ENCODE measurements at places on chromosomes 6 and 20.
A peak's percentile ranks its signal among the peaks of the same experiment; 100 is the strongest.

DNA sequence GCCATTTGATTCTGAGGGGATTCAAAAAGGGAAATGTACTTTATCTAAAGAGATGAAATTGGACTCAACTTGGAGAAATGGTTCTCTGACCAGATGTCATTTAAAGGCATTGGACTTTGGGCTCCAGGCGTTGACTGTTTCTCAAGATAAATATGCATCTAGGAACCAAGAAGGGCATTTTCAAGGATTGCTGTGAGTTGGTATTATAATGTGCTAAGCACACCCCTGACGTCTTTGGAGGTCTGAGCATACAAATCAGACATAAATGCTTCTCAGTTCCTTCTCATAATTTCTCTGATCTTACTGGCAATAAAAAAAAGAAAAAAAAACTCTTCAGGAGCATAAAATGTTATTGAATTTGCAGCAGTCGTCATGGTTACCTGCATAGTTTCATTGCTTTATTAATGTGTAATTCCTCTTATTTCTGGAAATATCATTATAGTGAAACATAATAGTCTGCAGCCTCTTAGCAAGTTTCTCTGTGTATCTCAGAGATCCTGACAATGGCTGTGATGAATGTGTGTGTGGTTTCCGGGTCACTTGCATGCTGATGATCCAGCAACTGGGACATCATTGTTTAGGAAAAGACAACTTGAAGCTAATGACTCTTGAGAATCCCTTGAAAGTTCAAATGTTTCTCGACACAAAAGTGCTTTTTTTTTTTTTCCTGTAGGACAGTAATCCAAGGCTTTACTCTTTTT is 136.0 kb downstream of the AIG1 start:
- no peak for DNase-seq

DNA sequence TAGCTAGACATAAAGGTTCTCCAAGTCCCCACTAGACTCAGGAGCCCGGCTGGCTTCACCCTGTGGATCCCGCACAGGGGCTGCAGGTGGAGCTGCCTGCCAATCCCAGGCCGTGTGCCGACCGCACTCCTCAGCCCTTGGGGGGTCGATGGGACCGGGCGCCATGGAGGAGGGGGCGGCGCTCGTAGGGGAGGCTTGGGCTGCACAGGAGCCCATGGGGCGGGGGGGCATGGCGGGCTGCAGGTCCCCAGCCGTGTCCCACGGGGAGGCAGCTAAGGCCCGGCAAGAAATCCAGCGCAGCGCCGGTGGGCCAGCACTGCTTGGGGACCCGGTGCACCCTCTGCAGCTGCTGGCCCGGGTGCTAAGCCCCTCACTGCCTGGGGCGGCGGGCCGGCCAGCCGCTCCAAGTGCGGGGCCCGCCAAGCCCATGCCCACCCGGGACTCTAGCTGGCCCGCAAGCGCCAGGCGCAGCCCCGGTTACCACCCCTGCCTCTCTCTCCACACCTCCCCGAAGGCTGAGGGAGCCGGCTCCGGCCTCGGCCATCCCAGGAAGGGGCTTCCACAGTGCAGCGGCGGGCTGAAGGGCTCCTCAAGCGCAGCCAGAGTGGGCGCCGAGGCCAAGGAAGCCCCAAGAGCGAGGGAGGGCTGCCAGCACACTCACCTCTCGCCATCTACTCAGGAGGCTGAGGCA is 26.5 kb upstream of the ID1 start:
- no peak for DNase-seq

GRCh38 chr20:4252005-4252404 is 236.6 kb upstream of the RNF24 start:
- DNase-seq: no peak

- no peak for DNase-seq
These were observed 31.2 kb downstream of the SNAP25 start for GRCh38 chr20:10249822-10250221.

GRCh38 chr20:33826270-33826897 is 15.2 kb downstream of the CHMP4B start:
- DNase-seq: no peak

DNA sequence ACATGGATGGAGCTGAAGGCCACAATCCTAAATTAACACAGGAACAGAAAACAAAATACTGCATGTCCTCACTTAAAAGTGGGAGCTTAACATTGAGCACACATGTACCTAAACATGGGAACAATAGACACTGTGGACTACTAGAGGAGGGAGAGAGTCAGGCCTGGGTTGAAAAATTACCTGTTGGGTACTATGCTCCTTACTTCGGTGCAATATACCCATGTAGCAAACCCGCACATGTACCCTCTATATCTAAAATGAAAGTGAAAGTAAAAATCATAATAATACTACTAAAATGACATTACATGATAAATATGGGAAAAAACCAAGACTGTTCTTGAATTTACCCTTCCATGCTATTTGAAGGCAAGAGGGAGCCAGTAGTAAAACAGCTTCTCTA is 1273.8 kb upstream of the ADGRB3 start:
- DNase-seq: no peak

GRCh38 chr20:25126204-25127029 is 44.5 kb upstream of the VSX1 start:
- no peak for DNase-seq

DNA sequence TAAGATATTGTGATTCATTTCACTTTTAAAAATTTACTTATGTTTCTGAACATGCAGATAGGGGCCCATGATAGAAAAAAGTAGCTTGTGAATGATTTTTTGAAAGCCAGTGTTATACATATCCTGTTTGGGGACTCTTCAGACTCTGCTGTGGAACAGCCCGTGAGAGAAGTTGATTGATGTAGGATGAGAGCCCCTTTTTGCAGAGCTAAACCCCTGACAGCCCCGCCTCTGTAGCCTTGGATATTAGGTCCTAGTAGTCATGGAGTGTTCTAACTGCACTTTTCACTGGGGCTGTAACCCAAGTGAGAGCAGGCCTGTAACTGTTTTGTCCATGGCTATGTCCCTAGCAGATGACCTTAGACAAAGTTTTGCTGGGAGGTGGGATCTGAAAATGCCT is 8.2 kb downstream of the TMEM200A start:
- DNase-seq: no peak

DNA sequence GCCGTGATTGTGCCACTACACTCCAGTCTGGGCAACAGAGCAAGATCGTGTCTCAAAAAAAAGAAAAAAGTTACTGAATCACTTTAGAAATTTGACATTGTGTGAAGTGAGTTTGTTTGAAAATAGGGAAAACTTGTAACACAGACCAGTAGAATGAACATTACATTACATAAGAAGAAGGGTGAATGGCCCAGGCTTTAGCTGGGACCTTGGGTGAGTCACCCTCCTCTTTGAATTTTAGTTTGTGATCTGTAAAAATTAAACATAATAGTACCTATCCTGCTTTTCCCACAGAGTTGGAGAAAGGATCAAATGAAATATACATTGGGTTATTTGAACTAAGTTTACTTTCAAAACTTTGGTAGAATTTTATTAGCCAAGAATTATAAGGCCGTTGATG is 56.3 kb downstream of the KCNS1 start:
- no peak for DNase-seq

GRCh38 chr6:26497610-26498009 is 2.5 kb upstream of the BTN1A1 start:
- DNase-seq: no peak

GRCh38 chr6:55666606-55667225 is 87.7 kb upstream of the HMGCLL1 start:
- DNase-seq: no peak

DNA sequence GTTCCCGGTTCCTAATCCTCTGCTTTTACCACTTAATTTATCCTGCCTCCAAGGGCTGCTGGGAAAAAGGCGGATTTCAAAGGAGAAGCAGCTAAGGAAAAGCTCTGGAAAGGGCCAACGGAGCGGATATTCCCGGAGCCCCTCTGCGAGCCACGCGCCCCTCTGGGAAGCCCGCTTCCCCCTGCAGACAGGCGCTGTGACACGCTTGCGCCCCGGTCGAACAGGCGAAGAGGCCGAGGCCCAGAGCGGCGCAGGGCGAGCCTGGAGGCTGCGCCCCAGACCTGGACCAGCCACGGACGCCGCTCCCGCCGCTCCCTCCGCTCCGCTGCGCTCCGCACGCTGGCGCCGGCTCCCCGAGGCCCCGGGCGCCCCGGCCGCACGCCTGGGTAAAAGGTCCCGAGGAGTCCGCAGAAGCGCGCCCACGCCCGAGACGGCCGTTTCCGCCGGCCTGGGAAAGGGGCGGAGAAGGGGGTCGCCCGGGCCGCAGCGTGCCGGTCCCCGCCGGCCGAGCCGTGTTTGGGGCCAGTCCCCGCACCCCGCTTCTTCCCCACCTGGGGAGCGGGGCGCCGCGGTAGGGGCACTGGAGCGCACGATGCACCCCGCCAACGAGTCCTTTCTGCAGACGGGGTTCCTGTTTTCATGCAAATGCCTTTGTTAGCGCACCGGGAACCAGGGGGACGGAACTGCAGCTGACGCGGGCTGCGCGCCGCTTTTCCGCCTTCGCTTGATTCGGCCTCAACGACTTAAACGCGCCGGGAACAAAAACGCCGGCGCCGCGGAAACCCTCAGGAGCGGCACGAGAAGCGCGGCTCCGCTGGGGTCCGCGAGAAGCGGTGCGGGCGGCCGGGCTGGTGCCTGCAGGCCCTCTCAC is 91.9 kb upstream of the SIRPA start:
- DNase-seq: peak; percentile 22

- no peak for DNase-seq
These were observed 5.4 kb upstream of the ZBTB12 start for GRCh38 chr6:31907158-31907813.

GRCh38 chr6:154301839-154302752 is 54.5 kb downstream of the IPCEF1 start:
- DNase-seq: no peak

DNA sequence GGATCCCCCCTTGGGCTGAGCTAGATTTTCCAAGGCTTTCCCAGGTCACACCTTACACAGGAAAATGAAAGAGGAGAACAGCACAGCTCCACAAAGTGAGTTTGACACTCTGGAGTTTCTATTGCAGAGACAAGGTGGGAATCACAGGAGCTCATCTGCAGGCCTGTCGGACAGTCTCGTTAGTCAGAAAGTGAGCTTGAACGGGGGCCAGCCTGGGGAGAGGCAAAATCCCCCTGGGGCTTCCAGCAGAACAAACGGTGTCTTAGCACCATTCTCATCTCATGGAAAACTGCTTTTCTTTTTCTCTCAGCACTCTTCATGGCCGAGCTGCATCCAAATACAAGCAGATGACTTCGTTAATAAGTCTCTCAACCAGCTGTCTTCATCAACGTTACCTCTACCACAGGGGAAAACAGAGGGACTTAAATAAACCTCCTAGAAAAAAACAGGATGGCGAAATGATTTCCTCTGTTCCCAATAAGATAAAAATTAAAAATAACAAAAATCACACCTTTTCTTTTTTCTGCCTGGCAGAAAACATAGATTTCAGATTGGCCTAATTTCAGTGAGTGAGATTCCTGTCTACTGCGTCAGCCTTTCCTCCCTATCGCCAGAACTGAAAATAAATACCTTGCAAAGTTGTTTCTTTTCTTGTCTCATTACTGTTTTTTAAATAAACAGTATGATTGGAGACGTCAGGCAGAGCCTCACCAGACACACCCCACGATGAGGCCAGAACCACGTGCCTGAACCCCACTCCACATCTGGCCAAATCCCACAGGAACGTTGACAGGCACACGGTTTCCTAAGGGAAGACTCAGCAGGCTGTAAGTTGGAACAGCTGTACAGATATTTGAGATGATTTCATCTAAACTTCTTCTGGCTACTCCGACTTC is 219.0 kb downstream of the TTLL2 start:
- DNase-seq: no peak

DNA sequence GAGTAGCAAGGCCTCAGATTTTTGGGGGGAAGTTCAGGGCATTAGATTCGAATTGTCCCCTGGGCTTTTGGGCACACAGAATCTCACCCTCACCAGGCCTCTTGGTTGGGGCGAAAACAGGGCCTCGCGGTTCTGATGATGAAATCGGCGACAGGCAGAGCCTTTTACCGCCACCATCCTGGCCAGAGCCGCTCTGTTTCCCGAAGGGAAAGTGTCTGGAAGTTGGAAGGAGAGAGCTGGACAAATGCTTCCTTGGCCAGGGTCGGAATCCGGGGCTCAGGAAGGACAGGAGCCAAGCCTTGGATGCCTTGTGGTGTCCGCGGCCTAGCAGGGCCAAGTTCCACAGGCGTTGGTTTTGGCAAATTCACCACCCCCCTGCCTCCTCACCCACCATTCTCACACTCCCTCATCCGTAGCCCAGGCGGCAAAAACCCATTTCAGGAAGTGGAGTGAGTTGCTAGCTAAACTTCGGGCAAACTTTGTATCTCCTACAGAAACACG is 3.5 kb upstream of the TFAP2A start:
- no peak for DNase-seq

- DNase-seq: no peak
These were observed 75.2 kb upstream of the SOX4 start for GRCh38 chr6:21518317-21518716.

DNA sequence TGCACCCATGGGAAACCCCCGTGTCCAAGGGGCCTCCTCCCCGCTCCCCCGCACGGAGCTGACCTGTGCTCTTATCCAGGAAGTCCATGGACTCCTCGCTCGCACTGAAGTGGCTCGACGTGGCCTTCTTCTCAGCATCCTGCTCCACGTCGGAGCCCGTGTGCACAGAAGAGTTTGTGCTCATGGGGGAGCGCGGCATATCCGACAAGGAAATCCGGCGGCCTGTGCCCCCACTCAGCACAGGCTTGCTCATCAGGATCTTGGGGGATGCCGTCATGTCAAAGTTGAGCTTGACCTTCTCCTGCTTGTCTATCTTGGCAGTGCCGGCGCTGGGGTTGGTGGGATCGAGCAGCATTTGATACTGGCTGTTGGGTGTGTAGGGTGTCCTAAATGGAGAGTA is 80.2 kb downstream of the ZMYND8 start:
- no peak for DNase-seq

- DNase-seq: no peak
These were observed 827.7 kb downstream of the MAFB start for GRCh38 chr20:39861381-39861780.

GRCh38 chr20:59134182-59134581 is 29.4 kb upstream of the ZNF831 start:
- no peak for DNase-seq

DNA sequence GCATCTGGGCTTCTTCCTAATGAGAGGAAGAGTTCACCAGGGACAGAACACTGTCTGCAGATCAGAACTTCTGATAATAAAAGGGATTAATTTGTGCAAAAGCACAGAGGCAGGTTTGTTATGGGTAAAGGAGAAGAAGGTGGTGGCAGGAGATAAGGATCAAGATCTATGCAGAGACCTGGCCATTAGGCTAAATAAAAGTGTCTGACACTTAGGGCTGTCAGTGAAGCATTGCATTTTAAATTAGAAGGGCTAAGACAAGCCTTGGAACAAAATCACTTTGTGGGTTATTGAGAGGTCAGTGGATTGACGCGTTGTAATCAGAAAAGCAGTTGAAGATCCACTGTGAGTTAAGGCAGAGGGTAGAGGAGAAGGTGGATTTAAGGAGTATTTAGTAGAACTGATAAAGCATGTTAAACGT is 76.8 kb downstream of the MAP3K4 start:
- DNase-seq: no peak

GRCh38 chr6:31737991-31738979 is 1.5 kb upstream of the MSH5 start:
- peak; percentile 43 for DNase-seq
